ENCODE measurements at places on chromosomes 7 and 10. TPM values are rescaled to one million over a fixed set of nuclear protein-coding genes. Genes with fewer than 3 reads are reported as not detected.

ADRB1 gene
- 3.0 TPM for total RNA-seq

LEP gene
- 0.12 TPM for total RNA-seq

DNA sequence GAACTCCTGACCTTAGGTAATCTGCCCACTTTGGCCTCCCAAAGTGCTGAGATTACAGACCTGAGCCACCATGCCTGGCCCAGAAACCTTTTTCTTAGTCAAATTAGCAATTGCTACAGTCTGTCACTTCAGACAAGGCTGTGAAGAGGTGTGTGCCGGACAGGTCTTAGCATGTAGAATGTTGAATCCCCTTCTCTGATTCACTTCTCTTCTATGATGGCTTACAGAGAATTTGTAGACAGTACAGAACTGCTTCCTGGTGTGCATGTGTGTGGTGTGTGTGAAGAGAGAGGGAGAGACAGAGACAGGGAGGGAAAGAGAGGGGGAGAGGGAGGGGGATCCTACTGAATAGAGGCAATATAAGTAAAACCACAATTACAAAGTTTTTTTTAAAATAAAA is 150.4 kb downstream of the PARD3 start:
- DNase-seq, result no peak

DNA sequence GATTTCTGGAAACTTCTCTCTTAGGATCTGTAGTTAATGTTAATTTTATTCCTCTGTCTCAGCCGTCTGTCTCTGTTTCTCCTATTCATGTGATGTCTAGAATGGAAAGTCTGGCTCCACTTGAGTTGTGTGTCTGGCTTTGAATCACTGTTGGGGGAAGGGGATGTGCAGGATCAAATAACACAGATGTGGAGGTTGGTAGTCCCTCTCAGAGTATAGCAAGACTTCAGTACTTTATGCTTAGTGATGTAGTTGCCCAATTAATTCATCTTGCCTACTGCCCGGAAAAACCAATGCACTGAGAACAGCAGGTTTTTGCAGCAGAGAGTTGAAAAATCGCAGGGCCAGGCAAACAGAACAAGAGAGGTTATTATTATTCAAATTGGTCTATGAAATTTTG is 79.2 kb downstream of the PHTF2 start:
- no peak for DNase-seq

Measured in spleen (tissue), 13 donors.